ENCODE measurements at places on chromosomes 7 and 10.

DNA sequence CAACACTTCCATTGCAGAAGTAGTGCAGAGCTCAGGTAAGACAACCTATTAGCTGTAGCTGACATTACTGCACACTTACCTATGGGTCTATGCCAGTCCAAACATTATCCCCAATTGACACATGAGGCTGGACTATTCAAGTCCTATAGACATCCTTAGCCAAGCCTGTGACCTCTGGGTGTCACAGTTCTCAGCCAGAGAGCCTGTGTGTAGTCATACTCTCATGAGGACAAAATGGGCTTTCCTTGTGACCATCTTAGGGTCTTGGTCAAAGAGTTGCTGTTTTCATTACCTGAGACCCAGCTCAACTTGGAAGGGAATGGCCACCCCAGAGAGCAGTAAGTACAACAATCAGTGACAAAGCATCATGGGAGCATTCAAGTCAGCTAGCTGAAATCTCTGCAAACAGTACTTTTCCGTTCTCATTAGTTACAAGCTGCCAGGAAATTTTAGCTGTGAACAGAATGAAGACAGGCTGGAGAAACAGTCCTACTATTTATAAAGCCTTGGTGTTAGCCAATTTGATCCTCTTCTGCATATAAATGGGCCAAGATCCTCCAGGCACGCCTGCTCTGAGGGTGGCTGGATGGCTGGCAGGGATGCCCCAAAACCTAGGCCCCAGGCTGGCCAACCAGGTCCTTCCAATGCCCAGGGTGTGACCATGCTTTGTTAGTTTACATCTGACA lies 44.3 kb downstream of the NUDCD3 start:
- no peak for DNase-seq

DNA sequence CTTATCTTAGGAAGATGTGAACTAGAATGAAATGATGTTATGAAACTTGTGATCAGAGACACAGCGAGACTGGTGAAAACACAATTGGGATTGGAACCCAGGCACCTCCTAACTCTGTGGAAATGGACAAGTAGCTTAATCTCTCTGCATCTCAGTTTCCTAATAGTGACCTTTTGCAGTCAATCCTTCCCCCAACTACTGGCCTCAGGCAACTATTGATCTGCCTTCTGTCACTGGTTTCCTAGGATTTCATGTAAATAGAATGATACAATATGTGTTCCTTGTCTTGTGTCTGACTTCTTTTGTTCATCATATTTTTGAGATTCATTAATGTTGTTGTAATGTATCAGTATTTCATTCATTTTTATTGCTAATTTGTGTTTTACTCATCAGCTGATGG lies 341.7 kb downstream of the REEP3 start:
- no peak for DNase-seq

DNA sequence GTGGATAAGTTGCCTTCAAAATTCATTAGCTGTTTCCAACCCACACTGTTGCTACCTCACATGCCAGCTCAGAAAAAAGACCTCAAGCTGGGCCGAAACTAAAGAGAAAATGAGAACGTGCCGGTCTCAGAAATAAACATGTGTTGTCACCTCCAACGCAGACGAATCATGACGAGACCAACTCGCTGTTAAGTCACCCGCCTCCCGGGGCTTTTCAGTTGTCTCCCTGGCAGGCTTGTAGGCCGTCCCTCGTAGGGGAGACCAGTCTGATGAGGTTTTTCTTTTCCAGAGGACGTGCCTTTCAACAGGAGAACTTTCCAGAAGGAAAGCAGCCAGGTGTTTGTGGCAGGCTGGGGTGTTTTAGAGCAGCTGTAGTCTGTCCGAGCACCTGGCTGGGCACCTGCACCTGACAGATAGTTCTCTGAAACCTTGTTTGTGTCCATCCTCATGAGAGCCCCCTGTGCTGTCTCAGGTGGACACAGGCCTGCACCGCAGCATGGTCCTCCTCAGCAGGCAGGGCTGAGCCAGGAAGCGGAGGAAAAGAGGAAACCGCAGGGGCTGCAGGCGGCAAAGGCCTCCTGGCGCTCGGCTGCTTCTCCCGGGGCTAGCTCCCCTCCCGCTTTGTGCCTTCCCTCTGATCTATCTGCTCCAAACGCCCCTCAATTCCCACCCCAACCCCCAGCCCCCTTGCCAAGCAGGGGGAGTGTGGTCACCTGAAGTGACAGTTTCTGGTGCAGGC lies 78.8 kb downstream of the CHST15 start:
- DNase-seq, result no peak

GRCh38 chr7:36161996-36162395 lies 8.9 kb downstream of the EEPD1 start:
- DNase-seq, result no peak

DNA sequence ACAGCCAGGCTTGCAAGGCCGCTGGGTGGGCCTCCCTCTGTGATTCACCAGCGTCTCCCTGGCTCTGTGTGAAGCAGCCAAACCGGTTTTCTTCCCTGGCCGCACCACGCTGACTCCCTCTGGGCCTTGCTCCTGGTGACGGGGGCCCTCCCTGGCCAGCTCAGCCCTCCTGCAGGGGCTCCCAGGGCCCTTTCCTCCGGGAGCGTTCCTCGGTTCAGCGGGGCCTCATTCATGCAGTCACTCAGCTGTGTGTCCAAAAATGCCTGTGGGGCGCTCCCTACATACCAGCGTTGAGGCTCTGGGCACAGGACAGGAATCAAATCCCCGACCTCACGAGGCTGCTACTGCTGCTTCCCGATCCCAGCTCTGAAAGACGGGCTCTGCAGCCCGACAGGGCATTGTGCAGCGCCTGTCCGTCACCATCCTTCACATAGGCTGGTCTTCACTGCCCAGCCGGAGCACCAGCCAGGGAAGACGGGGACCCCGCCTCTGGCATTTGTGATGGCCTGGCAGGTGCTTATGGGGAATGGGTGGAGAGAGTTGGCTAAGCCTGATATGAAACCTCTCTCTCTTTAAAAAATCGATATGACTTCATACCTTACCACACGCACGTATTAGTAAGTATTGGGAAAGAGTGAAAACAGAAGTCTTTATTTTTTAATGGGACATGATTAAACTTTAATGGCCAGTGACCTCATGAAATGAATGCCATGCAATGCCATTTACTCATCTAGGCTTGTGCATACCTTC lies 110.0 kb upstream of the SHH start:
- DNase-seq, result no peak

DNA sequence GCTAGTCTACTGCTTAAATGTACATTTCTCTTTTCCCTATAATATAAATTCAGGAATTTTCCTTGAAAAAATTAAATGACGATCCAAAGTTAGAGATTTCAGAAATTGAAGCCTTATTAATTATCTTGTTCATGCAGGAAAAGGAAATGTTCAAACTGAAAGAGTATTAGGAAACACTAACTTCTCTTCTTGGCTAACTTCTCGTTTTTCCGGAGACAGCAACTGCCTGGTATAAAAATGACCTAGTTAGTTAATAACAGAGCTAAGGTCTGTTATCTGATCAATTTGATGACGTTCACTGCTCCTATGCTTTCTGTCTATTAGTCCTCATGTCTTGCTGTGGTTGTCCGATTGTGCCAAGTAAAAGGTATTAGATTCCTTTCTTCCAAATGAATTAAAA lies 212.5 kb downstream of the DGKB start:
- DNase-seq, result no peak

DNA sequence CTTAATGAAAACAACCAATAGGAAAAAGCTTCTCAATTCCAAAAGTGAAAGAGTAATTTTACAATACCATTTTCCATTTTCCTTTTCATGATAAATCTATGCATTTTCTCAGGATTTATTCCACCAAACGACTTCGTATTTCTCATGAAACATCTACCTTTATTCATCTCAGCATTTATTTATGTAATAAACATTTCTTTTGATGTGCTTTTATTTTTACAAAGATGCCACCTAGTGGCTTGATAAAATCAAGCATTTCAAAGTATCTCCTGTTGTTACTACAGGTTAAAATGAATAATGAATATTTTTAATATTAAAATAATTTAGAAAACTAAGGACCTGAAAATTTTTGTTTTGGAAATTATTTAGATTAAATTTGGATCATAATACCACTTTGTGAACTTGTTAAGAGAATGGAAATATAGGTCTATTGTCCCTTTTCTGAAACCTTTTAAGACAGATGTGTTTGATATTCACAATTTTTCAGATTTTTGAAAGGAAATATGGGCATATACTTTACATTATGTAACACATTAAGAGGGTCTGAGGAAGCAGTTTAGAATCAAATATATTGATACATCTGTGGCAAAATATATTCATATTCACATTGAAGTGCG lies 2.7 kb upstream of the IQUB start:
- DNase-seq, result no peak

GRCh38 chr10:57979491-57979890 lies 288.2 kb downstream of the IPMK start:
- DNase-seq, result no peak

DNA sequence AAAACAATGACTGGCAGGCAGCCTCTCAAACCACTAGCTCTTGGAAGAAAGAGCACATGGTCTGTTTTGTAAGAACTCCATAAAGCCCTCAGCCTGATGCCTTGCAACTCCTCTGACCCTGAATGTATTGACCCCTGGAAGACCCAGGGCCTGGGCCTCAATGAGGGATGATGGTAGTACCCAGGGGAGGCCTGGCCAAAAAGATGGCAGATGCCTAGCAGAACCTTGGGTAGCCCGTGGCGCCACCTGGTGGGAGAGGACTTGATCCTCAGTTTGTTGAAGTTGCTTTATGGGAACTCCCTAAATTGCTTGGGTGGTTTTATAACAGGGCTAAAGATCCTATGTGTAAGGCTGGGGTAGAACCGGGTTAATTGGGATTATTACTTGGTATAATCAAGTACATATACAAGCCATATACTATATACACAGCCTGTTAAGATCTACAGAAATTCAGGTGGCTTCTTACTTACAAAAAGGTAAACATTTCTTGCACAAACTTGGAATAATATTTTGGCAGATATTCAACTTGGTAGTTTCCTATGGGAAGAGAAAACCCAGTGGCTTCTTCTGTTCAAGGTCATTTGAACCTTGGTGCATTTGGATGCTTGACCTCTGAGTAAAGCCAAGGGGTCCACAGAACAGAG lies 95.8 kb upstream of the CACUL1 start:
- peak; percentile 28 for DNase-seq

DNA sequence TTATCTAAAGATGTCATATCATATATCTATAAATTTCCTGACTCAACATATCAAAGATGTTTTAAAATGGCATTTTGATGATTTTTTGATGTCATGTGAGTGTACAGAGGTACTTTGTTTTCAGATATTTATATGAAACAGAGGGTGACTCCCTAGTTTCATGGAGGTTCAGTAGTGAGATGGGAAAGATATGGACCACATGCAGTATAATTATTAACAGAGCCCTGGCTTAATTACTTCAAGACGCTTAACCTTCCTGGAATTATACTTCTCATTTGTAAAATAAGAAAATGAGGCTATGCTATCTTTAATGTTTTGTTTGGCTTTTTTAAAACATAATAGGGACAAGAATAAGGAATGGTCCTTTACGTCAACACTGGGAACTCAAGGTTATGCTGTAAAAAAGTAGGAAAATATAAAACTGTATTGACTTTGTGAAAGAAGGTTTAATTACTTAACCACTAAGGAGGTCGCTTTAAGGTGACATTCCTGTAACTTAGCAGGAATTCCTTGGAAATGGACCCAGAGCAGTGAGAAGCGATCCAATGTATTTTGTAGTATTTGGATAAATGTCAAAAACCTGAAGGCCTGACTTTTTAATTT lies 821.0 kb upstream of the IGFBP3 start:
- no peak for DNase-seq

- DNase-seq, result no peak
Measured at GRCh38 chr10:82150123-82150900, 275.3 kb downstream of the NRG3 start.

- no peak for DNase-seq
Measured at GRCh38 chr10:44390585-44391072, 5.7 kb upstream of the CXCL12 start.

DNA sequence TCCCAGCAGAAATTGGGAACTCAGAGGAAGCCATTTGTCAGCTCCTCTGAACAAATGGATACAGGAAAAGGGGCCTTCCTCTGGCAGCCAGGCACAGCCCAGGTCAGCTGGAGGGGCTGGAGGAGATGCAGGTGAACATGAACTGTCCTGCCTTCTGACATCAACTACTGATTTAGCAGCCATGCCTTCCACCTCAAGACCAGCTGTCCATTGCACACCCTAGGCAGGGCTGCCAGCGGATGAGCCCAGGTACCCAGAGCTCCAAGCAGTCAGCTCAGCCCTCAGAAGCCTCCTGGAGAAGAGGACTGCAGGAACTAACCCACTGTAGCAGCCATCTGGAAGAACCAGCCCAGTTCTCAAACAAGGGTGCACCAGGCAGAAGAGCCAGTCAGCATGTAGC lies 44.1 kb upstream of the GDF10 start:
- DNase-seq, result no peak

- DNase-seq, result no peak
Measured at GRCh38 chr7:113799896-113800295, 118.9 kb downstream of the PPP1R3A start.

DNA sequence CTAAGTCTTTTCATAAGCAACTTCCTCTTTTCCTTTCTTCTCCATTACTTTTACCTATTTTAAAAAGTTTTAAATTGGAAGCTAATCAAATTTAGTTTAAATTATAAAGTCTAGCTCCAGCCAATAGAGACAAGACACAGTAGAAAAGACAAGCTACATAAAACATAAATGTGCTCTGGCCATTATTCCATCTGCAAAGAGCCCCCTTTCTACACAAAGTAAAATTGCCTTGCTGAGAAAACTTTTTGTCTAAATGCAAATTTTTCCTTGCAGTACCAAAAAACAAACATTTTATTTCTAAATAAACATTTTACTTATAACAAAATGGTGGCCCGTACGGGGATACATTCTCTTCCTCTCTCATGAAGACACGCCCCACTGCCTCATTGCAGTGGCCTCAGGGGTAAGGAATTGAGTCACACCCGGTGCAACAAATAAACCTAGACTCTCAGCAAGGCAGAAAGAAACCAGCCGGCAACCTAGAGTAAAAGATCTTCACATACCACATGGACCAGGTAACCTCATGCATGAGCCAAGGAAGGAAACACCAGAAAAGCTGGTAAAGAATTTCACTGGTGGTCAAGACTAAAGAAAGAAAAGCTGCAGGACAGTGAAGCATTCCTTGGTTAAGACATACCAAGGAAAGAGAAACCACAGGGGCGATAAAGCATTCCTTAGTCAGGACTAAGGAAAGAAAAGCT lies 71.6 kb upstream of the ZNF746 start:
- no peak for DNase-seq

DNA sequence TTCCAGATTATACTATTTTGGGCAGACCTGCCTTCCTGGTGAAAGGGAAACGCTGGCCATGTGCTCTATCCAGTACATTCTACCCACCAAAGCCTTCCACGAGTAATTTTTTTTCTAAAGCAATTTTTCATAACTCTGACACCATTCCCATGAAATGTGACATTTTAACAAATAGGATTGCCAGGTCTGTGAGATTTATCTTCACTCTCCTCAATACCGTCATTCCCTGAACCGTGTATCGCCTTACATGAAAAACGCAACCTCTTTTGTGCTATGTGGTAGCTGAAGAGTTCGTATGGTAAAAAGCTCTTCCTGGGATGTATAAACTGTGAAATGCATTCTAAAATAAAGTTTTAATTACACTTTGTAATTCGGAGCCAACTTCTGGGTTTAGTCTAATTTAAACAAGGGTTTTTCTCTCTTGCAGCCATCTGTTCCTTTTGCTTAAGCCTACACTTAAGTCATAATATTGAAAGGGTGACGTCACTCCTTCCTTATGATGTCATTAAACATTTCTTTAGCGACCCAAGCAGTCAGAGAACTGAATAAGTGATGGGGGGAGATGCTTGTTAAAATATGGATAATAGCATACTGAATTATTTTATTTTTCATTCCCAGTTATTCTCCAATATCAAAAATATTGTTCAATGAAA lies 27.7 kb downstream of the C1QL3 start:
- DNase-seq, result no peak

- DNase-seq, result no peak
Measured at GRCh38 chr10:119644994-119645393, 6.2 kb upstream of the BAG3 start.
